Fibroblast of skin of left quadriceps (primary cell): ENCODE measurements at places on chromosomes 6 and 20.

GRCh38 chr6:77707603-77708002 lies 54.8 kb downstream of the MEI4 start:
- DNase-seq, result no peak

GRCh38 chr6:77092971-77093370 lies 370.3 kb downstream of the HTR1B start:
- no peak for DNase-seq

DNA sequence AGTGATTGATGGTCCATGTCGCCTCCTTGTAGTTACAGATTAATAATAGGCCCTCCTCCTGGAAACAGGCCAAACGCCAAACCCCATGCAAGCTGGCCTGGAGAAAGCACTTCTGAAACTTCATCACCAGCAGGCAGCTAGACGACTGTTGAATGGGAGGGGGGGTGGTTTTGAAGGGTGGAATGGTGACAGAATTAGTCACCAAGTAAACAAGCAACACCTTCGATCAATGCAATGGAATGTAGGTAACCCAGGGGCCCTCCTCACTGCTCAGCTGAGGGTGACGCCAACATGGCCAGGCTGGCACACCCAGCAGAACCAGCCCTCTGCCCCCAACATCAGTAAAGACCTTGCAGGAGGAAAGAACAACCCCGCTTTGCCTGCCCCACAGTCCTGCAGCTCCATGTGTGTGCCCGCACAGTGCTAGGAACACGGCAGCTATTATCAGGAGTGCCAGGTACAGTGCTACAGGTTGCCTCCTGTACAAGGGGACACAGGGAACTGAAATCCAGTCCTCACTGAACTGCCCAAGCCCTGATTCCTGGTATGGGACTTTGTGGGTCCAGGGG lies 2.7 kb downstream of the BCAS1 start:
- no peak for DNase-seq

GRCh38 chr20:62727584-62728027 lies 19.0 kb downstream of the NTSR1 start:
- DNase-seq, result no peak

GRCh38 chr20:58401162-58401561 lies 12.1 kb downstream of the VAPB start:
- DNase-seq, result no peak

DNA sequence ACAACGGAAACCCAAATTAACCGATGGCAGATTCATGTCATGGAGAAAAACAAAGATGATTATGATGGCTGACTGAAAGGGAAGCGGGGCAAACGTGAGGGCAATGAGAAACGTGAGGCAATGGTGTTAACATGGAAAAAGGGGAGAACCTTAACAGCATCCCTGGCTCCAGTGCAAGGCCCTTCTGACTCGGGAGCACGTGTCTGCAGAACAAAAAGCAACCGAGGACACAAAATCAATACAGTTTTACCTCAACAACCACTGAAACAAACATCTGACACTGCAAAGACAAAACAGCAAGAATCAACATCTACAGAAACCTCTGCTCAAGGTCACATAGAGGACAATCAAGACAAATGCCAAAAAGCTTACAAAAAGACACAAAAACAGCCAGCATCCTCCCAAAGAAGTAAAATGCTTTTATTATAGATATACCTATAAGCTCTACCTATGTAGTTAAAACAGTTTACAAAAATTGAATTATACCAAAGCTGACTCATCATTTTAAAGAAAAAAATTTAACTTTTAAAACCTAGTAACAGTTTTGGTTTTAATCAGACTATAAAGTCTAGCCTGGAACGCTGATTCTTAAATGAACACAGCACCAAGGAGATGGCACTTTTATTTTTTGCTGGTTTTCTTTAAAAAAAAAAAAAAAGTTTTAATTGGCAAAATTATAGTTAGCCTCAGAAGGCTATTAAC lies 43.1 kb downstream of the SMLR1 start:
- DNase-seq, result no peak

GRCh38 chr6:40852779-40853373 lies 186.1 kb downstream of the UNC5CL start:
- DNase-seq, result no peak

DNA sequence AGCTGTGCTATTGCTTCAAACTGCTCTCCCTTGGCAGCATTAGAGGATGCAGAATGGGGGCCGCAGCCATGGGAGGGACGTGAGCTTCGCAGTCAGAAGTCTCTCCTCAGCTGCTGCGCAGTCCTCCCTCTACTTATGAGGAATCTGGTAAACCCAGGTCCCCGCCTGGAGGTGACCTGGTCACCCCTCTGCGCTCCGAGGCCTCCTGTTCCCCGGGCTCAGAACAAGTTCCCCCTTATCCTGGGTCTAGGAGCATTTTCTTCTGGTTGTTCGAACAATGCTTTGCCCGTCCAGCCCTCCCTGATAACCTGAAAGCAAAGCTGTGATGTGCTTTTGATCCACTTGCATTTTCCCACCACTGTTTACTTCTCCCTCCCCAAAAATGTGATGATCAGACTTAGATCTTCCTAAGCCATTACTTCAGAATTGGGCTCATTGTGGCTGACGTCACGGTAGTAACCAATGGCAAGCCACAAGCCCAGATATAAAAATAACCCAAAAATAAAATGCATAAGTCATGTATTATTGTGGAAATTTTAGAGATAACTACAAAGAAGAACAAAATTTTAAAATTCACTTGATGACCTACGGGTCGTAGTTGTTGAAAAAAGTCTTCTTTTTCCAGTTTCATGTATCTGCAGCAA lies 80.7 kb downstream of the SERAC1 start:
- no peak for DNase-seq

DNA sequence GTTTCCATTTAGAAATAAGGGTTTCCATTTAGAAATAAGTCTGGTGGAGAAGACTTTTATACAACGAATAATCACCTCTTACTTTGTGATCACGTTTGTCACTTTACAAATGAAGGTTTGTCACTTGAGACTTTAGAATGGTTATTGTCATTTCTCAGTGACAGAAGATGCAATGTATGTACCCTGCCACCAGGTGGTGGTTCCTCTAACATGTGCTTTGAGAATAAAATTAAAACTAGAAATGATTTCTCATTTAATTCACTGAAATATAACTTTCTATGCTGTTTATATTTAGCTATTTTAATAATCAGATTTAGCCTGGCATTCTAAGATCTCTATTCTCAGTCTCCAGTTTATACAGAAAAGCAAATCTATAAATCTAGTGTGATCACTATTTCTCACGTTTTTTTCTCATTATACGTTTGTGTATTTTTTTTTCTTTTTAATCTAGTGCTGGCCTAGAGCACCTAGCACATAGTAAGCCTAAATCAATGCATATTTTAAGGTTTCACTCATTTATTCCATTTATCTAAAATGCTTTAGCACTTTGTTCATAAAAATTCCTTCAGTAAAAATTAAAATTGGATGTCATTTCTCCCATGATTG lies 57.4 kb upstream of the TFAP2D start:
- no peak for DNase-seq

- no peak for DNase-seq
These were observed 166.5 kb upstream of the SNX9 start for GRCh38 chr6:157656437-157656997.

DNA sequence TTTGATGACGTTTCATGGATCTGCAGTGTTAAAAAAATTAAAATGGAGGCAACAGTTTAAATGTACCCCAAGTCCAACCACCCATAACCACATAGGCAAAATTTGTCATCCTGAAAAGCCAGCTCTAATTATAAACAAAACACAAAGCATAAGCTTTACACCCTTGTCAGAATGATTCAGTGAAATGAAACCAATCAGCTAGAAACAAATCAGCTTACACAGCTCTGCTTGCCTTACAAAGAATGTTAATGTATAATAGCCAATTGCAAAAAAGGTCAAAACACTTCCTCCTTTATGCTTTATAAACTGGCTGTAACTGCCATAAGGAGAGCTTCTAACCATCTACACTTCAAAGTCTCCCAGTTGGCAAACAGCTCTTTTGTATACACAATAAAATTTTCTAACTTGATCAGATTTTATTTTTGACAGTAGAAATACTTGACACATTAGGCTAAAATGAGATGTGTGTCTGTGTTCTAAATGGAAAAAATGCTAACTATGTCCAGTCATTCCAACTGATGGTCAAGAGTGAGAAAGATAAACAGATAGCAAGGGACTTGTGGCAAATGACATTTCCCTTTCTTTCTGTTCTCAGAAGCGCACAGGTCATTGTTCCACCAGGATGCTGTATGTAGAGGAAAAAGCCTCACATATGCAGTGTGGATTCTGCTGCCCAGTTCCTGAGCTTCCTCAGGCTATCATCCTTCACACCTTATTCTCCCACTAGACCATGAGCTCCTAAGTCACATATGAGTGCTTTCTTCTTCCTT lies 344.3 kb upstream of the ID4 start:
- no peak for DNase-seq

DNA sequence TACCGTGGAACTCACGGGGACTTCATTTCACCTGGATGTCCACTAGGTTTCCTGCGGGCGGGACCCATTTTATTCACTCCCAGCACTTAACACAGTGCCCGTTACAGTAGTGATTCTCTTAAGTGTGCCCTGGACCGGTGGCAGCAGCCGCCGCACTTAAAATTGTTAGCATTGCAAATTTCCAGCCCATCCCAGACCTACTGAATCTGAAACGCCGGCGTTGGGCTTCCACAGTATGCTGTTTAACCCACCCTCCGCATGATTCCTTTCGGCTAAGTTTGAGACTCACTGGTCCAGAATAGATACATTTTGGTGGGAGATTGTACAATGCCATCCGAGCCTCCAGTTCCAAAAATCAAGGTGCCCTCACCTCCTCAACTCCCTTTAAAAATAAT lies 967 bp downstream of the SMPDL3A start:
- no peak for DNase-seq

DNA sequence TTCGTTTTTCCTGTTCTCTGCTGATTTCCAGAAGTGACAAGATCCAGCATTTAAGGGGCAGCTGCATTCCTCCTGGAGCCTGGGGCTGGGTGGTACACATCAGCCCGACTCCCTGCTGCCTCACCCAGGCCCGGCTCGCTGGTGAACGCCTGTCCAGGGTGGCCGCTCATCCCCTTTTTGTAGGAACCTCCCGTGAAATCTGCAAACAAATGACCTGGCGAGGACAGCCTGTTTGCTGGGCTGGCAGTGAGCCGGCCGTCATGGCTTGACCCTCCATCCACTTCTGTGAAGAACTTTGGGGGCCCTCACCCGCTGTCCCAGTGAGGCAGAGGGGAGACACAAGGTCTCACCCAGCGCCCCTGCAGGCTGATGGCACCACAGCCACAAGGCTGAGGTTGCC lies 39.0 kb downstream of the PYGB start:
- no peak for DNase-seq

DNA sequence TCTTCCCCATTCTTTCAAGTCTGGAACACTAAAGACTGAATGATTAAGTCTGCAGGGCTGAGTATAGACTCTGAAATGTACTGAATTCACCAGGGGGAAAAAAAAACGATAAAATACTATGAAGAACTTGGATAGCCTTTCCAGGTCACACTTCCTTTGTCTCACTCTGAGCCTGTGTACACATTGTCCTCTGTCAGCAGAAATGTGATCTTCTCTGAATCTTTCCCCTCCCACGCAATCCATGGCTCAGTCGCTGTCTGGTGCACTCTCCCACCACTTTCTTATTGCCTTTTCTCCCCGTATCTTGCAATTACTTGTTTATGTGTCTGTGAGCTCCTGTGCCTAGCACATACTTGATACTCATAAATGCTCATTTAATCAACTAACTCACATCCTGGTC lies 212.6 kb upstream of the RSPO3 start:
- DNase-seq, result no peak

GRCh38 chr20:43983359-43983758 lies 68.7 kb downstream of the TOX2 start:
- no peak for DNase-seq

DNA sequence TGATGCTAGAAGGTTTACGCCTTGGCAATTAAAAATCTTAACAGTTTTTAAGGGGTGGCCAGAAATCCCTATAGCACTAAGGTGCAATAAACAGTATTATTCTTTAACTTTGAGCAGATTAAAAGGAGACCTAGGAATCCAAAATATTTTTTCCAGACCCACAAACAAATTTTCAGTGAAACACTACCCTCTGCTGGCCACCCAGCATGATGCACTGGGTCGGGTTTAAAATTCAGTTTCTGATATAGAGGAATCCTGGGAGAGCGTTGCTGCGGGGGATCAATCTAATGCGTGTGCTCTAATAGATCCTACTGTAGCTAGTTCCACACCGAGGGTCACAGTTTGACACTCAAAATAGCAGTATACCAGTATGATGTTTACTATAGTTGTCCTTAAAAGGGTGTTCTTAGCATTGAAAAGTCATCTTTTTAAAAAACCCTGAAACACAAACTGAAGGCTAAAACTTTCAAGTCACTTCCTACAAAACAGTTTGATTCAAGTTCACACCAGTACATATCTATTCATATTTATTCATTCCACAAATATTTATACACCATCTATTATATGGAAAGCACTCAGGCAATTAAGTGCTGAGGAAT lies 10.2 kb downstream of the UBE3D start:
- DNase-seq, result no peak

DNA sequence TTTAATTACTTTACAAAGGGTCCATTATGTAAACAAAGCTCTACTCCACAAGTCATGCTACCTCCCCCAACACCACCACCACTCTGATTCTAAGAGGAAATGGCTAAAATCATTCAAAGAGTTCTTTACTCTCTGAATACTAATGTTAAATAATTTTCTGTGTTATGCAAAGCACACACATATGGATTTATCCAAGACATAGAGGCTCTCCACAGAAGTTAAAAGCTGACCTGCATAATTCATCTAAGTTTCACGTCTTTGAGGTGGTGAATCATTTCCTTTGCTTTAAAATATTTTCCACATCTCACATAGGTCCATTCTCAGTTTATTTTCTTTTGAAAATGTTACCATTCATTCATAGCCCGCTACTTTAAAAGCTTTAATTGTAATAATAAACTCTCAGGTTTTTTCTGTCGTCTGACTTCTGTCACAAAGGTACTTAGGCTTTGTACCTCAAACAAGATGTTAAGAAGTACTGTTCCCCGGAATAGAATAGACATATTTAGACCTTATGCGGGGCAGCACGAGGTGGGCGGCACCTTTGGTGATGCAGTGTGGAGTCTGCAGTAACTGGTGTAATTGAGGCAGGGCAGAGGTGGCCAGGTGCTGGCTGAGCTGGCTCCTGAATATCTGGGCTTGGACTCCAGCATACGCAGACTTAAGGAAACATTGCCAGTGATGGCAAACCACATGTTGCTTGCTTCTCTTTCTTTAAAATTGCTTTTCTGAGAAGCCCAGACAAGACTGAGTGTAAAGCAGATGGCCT lies 55.8 kb downstream of the KIF6 start:
- peak; percentile 54 for DNase-seq

DNA sequence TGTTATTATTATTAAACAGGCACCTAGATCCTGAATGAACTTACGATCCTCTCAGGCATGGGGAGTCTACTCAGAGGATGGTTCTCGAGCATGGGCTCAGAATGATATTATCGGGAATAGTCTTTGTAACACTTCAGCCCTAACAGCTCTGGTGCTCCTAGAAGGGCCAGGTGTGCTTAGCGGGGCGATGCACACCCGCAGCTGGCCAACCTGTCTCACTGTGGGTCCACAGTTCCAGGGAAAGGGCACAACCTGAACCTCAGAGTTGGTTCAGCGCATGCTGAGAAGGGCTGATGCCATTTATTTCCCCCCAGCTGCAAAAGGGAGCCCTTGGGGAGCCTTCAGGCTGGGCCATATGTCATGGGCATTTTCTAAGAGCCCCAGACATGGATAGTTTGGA lies 26.2 kb downstream of the RRAGD start:
- no peak for DNase-seq

GRCh38 chr6:108661430-108661829 lies 100.7 kb downstream of the FOXO3 start:
- DNase-seq, result no peak

GRCh38 chr6:56245903-56246351 lies 1.5 kb downstream of the COL21A1 start:
- peak; percentile 82 for DNase-seq

GRCh38 chr6:121998631-121999030 lies 400.8 kb upstream of the HSF2 start:
- no peak for DNase-seq
